ENCODE measurements at places on chromosomes 16 and 17.

GRCh38 chr16:11004973-11005610 lies 60.7 kb downstream of the CLEC16A start:
- DNase-seq = no peak

GRCh38 chr16:68289202-68289601 lies 21.5 kb downstream of the SLC7A6OS start:
- DNase-seq = no peak

GRCh38 chr16:46618516-46618915 lies 2.7 kb downstream of the SHCBP1 start:
- no peak for DNase-seq

- DNase-seq = no peak
Measured at GRCh38 chr17:43788540-43788939, 8.3 kb downstream of the CFAP97D1 start.

GRCh38 chr17:14297161-14297851 lies 3.6 kb upstream of the HS3ST3B1 start:
- peak; percentile 69 for DNase-seq

DNA sequence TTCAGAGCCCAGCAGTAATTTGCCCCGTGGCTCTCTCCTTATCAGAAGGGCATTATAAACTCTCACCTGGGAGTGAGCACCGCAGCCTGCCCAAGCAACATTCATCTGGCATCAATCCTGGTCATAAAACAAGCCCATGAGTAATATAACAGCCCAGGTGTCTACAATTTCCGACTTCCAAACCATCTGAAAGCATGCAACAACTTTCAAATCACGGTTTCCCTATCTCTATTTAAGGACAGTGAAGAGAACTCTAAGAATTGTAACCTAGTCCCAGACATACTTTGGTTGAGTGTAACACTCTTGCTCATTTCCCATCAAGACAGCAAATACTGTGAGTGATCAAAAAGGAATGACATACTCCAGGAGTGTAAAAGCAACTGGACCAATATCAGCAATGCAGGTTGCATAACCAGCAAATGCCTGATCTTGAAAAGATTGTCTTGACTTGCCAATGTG lies 487.4 kb upstream of the SOX9 start:
- DNase-seq = no peak

- no peak for DNase-seq
Measured at GRCh38 chr17:79651761-79652160, 40.9 kb upstream of the RBFOX3 start.

- no peak for DNase-seq
Measured at GRCh38 chr17:76524598-76525512, 12.7 kb downstream of the CYGB start.

DNA sequence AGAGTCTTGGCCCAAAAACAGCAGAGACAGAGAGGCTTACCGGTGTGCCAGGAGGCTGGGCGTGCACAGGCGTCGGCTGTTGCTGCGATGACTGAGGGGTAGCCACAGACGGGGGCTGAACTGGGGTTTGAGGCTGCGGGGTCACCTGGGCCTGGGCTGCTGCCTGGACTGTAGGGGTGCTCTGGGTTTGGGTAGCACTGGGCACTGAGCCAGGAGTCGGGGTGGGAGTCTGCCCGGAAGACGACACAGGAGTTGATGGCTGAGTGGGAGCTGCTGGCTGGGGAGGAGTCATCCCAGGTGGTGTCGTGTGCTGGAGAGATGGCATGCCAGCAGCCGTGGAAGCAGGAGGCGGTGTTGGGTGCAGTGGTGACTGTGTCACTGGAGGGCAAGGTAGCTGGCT lies 53.2 kb upstream of the TRAP1 start:
- no peak for DNase-seq

DNA sequence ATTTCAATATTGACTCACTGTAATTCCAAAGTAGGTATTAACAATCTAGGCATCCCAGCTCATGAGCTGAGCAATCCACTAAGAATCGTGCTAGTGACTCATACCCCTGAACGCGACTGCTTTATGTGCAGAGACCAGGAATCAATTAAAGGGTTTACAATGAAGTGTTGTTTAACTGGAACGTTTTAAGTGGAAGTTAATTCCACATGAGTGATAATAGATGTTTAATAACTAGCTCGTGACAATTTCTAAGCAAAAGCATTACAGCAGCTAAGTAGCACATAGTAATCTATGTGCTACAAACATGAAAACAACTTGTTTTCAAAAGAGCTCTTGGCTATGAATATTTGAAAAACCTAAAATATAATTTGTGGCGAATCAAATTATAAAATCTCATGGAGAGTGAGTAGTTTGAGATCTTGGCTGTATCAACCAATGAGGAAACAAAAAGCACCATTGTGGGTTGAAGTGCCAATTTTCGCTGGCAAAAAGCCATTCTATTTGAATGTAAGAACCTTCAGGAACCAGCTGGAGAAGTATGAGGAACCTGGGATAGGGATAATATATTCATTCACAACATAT lies 9.4 kb downstream of the GJC1 start:
- DNase-seq = no peak

DNA sequence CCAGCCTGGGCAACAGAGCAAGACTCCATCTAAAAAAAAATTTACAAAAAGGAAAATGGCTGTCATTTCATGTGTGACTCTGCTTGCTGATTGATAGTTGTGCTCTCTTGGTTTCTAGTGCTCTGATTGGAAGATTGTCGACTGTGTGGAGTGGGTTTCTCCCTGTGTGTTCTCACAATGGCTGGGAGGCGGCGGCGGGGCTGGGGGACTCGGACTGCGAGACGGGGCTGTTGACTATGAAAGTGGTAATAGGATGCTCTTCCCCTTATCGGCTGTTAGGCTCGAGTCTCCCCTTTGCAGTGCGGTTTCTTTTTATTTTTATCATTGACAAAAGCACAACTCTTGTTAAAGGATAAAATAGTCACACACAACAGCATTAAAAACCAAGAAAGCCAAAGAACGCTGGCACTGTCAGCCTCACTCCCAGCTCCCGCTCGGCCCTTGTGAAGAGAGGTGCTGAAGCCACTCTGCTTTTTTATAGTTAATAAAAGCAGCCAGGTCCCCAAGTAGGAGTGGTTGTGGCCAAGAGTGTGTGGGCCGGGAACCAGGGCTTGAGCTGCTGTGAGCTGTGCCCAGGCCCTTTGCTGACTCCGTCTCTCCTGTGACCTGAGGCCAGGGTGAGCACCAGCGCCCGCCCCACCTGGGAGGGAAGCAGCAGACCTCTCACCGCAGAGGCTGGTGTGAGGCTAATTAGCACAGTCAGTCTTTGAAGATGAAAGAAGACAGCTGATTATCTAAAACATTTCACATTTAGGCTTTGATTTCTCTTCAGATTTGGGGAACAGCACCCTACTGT lies 36.5 kb downstream of the TBCD start:
- no peak for DNase-seq

- DNase-seq = peak; percentile 55
Measured at GRCh38 chr16:70430667-70431536, 8.0 kb downstream of the ST3GAL2 start.

DNA sequence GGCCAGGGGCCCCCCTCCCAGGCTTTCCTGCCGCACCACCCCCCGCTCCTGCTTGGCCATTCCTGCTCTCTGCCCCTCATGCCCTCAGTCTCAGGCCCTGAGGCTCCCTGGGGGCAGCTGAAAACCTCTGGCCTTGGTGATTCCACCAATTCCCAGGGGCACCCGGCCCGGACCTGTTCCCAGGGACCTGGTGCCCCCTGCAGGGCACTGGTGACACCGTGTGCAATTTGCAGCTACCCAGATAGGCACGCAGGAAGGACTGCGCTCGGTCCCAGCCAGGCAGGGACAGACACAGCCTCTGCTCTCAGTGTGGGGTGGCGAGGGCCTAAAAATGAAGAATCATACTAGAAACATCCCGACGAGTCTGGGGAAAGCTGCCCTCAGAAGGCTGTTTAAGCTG lies 13.4 kb downstream of the WFDC1 start:
- DNase-seq = peak; percentile 36

- DNase-seq = no peak
Measured at GRCh38 chr17:47692137-47692894, 1.6 kb upstream of the TBKBP1 start.

DNA sequence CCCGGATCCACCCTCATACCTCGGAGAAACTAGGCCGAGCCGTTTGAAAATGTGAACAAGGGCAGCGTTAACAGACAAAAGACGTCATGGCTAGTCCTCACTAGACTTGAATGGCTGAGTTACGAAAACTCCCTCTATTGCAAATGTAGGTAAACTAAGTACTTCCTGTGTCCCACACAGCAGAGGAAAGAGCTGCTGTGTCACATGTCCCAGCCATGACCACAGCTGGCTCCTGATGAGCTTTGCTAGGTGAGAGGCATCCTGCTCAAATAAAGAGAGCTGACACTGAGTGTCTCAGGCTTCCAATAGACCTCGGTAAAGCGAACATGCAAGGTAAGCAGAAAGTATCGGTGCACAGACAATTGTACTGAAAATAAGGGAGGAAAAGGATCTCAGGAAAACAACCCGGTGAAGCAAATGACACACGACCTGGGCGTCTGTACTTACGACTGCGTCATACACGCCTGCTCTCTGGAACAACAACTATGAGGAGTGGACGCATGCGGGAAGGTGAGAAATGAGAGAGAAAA lies 26.0 kb downstream of the TMEM204 start:
- no peak for DNase-seq

DNA sequence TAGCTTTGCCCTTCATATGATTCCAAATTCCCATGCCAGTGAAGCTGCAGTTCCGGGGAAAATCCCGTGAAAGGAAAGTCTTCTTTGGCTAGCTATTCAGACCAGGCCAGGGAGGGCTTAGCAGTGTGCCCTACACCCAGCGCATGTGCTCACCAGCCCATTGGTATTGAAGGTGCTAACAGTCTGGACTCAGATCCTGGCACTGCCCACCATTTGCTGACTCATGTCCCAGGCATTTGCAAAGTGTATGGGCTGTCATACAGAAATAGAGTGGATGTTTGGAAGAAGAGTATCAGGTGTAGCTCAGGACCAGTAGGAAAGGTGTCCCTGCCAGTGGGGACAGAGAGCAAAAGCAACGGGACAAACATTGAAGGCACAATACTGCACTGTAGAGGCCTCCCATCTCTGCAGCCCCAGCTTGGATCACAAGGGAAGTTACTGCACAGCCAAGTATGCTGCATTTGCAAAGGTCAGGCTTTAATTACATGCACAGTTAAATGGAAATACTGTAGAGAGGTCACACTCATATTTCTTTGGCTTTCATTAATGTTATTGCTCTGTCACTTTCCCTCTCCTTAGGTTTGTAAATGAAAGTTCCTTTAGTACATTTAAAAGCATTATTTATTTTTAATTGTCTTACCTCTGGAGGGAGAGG lies 220.0 kb downstream of the IRX3 start:
- DNase-seq = no peak

DNA sequence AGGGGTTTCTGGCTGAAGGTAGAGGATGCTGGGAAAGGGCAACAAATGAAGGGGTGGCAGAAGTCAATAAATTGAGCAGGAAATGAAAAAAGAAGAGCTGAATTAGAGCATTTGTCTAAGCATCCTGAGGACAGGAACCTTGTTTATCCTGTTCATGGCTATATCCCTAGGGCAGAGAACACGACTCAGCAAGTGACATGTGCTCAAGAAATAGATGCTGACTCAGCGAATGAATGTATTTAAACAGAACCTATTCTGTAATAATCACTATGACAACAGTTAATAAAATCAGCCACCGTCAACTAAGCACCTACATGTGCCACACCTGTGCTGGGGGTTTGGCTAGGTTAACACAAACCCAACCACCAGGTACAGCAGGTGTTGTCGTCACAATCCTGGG lies 80.3 kb downstream of the CDK5R1 start:
- no peak for DNase-seq

- DNase-seq = no peak
Measured at GRCh38 chr16:79429381-79430190, 171.0 kb downstream of the MAF start.

DNA sequence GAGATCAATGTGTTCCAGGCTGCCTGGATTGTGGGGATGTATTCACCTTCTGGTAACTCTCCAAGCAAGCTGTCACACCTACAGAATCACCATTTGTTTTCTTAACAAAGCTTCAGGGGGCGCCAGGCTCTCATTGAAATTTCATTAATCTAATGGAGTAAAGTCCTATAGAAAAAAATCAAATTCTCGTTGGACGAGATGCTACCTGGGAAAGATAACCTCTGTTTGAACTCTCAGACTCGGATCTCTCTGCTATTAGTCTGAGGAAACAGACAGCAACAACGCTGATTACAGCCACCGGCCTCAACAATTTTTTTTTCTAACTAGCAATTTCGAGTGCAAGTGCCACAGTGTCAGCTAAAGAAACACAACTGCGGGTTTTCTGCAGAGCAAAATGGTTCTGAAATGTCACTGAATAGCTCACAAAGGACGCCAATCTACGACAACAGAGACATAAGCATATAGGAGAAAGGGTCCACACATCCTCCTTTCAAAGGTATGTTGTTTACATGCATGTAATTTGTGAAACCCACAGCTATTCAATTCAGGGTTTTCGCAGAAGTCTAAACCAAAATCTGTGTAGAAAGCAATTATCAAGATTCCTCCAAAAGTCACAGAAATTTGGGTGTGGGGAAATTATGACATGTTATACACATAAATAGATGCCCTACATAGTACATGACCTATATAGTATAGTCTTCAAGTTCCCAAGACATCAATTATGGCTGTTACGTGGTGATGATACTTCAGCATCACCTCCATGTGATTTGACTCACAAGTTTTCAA lies 135.8 kb downstream of the SKAP1 start:
- no peak for DNase-seq

DNA sequence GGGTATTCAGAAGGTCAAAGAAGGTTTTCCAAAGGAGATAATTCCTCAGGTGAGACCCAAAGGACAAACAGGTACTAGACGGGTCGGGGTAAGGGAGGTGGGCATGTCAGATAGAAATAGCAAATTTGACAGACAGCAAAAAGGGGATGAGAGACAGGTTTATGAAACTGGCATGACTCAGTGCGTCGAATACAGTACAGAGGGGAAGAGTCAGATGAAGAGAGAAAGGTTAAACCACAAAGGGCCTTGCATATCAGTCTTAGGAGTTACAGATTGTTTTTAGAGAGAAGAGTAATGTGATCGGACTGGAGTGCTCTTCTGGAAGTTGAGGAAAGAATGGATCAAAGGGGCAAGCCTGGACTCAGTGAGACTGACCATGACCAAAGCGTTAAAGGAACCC lies 88.4 kb downstream of the ZZEF1 start:
- no peak for DNase-seq

GRCh38 chr17:9475101-9475658 lies 100.4 kb downstream of the STX8 start:
- DNase-seq = no peak

DNA sequence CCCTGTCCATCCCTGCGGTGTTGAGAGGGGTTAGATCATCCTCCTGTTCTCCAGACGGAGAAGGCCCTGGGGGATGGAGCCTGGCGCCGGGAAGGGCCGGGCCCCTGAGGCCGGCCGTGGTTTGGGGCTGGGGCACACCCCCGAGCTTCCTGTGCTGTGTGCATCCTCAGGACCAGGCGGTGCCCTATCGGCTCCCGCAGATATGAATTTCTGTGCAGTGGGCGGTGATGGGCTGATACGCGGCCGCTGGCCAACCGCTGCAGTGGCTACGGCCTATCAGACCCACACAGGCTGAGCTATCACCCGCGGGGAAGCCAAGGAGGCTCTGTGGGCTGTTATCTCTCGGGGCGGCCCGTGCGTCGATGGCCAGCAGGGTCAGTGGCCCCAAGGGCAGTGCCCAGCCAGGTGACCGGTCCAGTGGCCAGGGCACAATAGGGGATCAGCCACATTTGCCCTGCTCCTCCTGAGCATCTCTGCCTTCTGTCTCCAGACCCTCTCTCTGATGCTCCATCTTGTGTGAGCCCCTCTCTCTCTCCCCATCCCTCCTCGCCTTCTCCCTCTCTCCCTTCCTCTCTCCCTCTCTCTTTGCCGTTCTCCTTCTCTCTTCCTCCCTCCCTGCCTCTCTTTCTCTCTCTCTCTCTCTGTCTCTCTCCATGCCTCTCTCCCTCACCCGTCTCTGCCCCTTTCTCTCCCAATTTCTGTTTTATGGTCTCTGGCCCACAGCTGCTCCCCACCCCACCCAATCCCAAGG lies 38.7 kb downstream of the ZFPM1 start:
- DNase-seq = no peak
